GM23338 (cell line): ENCODE measurements at places on chromosomes 16 and 17. TPM values are rescaled to one million over a fixed set of nuclear protein-coding genes. Genes with fewer than 3 reads are reported as not detected.
A peak's percentile ranks its signal among the peaks of the same experiment; 100 is the strongest.

Gene FAM83G
- 44.5 and 46.6 TPM in 2 replicates for total RNA-seq

Gene DNASE1L2
- total RNA-seq, result 0.66 TPM in 1 of 2 replicates, not detected in the other

Gene NPIPB13
- total RNA-seq, result 2.2 and 7.6 TPM in 2 replicates

Gene GRB7
- 23.1 and 28.9 TPM in 2 replicates for total RNA-seq

Gene HASPIN
- total RNA-seq, result 34.0 and 35.1 TPM in 2 replicates

- no peak overlapping the region for H3K27ac ChIP-seq
- DNase-seq, result no peak
- H3K27me3 ChIP-seq, result no peaks in the 10 kb centered on the region
- no peak overlapping the region for H3K4me3 ChIP-seq
Measured at GRCh38 chr16:21226749-21227148, 6.8 kb upstream of the ANKS4B start.

DNA sequence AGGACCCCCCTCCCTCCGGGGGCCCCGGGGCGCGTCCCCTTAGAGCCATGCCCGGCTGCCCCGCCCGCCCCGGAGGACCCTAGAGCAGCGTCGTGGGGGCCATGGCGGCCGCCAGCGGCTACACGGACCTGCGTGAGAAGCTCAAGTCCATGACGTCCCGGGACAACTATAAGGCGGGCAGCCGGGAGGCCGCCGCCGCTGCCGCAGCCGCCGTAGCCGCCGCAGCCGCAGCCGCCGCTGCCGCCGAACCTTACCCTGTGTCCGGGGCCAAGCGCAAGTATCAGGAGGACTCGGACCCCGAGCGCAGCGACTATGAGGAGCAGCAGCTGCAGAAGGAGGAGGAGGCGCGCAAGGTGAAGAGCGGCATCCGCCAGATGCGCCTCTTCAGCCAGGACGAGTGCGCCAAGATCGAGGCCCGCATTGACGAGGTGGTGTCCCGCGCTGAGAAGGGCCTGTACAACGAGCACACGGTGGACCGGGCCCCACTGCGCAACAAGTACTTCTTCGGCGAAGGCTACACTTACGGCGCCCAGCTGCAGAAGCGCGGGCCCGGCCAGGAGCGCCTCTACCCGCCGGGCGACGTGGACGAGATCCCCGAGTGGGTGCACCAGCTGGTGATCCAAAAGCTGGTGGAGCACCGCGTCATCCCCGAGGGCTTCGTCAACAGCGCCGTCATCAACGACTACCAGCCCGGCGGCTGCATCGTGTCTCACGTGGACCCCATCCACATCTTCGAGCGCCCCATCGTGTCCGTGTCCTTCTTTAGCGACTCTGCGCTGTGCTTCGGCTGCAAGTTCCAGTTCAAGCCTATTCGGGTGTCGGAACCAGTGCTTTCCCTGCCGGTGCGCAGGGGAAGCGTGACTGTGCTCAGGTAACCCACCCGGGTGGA lies 759 bp downstream of the ALKBH5 start:
- H3K27me3 ChIP-seq, result no peaks in the 10 kb centered on the region
- no peak overlapping the region for H3K27ac ChIP-seq
- H3K4me1 ChIP-seq, result peaks cover 26% of the 10 kb centered on the region
- DNase-seq, result peak; percentile 70

DNA sequence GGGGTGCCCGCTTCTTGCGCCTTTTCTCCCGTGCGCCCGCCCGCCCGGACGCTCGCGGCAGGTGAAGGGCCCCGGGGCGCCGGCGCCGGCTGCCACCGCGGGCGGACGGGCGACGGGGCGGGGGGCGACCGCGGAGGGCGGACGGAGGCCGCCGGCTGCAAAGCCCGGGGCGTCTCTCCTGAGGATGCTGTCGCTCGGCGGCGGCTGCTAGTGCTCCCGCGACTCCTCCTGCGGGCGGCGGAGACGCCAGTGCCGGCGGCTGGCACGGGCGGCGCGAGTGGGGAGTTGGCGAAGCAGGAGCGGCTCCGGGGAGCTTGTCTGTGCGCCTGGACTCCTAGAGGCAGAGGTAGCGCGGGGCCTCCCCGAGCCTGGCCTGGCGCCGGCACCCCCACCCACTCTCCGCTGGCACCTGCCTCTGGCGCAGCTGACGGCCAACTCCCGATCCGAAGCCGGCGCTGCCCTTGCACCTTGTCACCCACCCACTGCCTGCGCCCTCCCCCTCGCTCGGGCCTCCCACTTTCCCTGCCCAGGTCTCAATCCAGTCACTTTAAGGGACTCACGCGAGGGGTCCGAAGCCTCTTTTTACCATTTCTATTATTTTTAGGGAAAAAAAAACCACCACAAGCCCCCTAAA lies at the start of gene FAM20A:
Gene FAM20A (minus strand): TSS at position 437 of the 634 bp plus-strand sequence. CDS start 701 bp downstream, outside the sequence.
- H3K4me1 ChIP-seq, result peaks cover 38% of the 10 kb centered on the region
- no peak within 1 kb of the TSS for H3K27ac ChIP-seq
- H3K27me3 ChIP-seq, result peaks cover 42% of the 10 kb centered on the region
- H3K36me3 ChIP-seq, result no peaks in the 10 kb centered on the region
- peak within 1 kb of the TSS; percentile 81 for H3K4me3 ChIP-seq

DNA sequence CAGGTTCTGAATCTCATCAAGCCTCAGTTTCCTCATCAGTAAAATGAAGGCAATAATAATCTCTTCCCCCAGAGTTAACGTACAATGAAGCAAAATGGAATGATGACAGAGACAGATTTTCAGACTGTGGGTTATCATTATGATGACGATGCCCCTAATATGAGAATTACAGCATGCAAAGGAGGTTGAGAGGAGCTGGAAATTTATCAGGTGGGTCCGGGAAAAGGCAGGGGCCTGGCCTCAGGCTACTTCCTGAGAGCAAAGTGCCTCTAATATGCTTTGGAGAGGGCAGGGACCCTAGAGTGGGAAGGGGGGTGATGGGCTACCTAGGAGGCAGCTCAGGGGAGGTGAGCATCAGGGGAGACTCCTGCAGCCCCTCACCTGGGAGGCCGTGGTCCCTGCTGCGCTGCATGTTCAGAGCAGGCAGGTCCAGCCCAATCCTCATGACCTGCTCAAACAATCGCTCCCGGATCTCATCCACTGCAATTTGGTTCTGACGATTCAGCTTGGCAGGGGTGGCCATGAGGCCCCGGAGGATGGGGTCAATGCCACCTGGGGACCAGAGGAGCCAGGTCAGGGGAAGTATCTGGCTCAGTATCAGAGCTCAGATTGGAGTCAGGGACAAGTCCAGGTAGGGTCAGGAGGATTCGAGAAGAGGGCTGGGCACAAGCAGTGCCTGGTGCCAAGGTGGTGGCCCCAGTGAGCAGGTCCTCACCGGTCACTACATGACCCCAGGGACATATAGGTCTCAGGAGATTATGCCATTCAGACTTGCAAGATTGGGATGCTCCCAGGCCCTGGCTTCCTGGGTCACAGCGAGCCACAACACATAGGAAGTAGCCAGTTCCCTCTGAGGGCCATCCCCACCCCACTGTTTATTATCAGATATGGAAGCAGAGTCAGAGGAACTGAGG lies 8.1 kb downstream of the MPO start:
- H3K27ac ChIP-seq, result no peak overlapping the region
- DNase-seq, result no peak
- no peaks in the 10 kb centered on the region for H3K36me3 ChIP-seq
- no peaks in the 10 kb centered on the region for H3K4me1 ChIP-seq
- H3K4me3 ChIP-seq, result no peak overlapping the region

DNA sequence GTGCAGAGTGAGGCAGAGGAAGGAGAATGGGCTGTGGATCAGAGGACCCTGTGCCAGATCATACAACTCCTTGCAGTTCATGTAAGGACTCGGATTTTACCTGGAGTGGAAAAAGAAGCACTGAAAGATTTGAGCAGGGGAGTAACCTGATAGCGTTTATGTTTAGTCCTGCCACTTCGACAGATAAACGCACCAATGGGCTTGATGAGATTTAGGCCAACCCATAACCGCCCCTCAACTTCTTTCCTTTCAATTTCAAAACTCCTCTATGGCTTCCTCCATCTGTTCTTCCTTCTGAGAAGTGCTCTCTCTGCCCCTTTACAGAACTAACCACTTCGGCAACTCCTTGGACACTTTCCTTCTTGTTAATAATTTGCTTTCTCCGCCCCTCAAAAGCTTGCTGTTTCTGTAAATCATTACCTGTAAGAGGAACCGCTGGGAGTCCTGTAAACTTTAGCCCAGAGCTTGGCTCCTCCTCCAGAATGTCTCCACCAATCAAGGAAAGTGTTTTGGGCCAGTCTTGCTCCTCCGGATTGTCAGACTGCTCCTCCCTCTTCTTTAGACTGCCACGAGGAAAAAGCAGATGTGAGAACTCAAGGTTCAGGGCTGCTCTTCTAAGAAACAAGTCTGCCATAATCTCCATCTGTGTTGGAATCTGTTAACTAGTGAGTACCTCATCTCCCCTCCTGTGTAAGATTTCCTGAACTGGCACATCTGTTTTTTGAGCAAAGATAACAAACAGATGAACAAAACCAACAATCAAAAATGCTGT lies at the start of gene ACSM3:
Gene ACSM3 (plus strand): TSS at position 554 of the 772 bp plus-strand sequence. CDS start 6,021 bp downstream, outside the sequence.
- no peaks in the 10 kb centered on the region for H3K36me3 ChIP-seq
- peak; percentile 92 for DNase-seq

GRCh38 chr16:49281480-49281842 lies at the start of gene CBLN1:
CBLN1 (minus strand) TSS chr16:49281838; CDS start chr16:49281465, 373 bp downstream.
- no peak within 1 kb of the TSS for H3K27ac ChIP-seq
- H3K4me3 ChIP-seq, result peak within 1 kb of the TSS; percentile 79
- H3K4me1 ChIP-seq, result peaks cover 52% of the 10 kb centered on the region

DNA sequence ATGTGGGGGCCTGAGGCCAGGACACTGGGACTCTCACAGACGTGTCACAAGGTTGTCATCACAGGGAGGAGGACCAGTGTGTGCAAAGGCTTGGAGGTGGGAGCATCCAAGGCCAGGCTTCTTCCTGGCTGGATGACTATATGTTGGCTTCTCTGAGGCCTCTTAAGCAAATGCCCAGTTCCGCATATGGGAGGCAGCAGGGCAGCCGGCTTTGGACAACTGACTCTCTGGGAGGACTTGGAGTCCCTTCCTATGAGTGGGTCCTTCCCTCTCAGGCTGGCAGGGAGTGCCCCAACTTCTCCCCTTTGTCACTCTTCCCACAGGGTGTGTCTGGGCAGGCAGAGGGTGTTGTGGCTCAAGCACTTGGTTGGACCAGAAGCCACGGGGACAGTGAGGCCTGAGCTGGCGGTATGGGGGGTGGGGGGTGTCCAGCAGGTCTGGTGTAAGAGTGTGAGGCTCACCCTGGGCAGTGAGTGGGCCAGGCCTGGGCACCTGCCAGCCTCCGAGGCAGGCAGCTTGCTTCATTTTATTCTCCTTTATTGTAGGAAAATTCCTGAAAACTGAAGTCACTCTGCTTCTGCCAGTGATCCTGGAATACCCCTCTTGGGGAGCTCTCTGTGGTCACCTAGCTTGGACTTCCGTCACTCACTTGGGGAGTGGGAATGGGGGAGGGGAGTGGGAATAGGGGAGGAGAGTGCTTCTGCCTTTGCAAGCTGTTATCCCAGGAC lies 14.9 kb downstream of the ADGRG1 start:
- no peaks in the 10 kb centered on the region for H3K36me3 ChIP-seq
- H3K27ac ChIP-seq, result no peak overlapping the region
- no peak overlapping the region for H3K4me3 ChIP-seq
- no peaks in the 10 kb centered on the region; the same call in 1 of the 2 replicates for H3K4me1 ChIP-seq
- no peak for DNase-seq

DNA sequence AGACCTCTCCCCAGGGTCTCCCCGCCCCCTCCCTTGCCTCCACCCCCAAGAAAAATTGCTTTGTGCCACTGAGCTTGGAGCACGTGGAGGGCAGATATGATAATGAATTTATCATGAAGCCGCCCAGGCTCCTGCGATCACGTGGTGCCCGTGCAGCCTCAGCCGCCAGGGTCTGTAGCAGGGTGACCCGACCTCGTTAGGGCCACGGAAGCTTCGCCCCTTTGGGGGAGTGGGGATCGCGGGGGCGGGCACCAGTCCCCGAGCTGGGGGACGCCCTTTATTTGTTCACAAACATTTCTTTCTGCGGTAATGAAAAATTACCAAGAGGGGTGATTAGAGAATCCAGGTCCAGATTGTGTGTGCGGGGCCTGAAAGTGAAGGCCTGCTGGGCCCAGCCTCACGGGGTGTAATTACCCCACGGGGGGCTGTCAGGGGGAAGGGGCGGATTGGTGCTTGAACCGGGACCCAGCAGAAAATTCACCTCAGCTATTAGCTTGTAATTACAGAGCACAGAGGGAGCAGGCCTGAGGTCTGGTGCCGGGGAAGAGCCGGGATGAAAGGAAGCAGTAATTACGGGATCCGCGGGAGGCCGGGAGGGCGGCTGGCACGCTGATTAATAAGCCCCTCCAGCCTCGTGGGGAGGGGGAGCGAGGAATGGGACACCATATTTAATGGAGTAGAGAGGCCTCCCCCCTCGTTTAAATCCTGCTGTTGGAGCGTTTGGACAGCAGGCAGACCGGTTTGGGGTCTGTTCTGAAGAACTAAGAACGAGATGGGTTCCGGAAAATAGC lies 13.3 kb downstream of the GSE1 start:
- peaks cover 16% of the 10 kb centered on the region; the same call in 1 of the 2 replicates for H3K4me1 ChIP-seq
- DNase-seq, result peak; percentile 75
- H3K36me3 ChIP-seq, result no peaks in the 10 kb centered on the region
- H3K27ac ChIP-seq, result peak overlapping the region; percentile 78
- peak overlapping the region; percentile 47 for H3K4me3 ChIP-seq
- H3K27me3 ChIP-seq, result no peaks in the 10 kb centered on the region

GRCh38 chr17:80813318-80813717 lies 178.3 kb upstream of the CHMP6 start:
- H3K4me3 ChIP-seq, result no peak overlapping the region
- no peaks in the 10 kb centered on the region for H3K4me1 ChIP-seq
- H3K36me3 ChIP-seq, result no peaks in the 10 kb centered on the region

DNA sequence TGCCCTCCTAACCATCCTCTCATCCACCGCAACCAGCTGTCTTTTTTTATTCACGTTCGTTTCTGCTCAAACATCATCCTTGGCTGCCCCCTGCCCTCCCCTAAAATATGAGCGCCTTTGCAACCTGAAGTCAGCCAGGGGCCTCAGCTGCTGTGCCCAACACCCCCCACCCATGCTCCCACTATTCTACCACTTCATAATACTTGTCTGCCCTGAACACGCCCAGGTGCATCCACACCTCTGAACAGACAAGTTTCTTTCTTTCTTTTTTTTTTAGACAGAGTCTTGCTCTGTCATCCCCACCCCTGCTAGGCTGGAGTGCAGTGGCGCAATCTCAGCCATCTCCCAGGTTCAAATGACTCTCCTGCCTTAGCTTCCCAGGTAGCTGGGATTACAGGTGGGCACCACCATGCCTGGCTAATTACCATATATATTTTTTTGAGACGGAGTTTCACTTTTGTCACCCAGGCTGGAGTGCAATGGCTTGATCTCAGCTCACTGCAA lies 26.9 kb downstream of the CEP295NL start:
- H3K4me3 ChIP-seq, result no peak overlapping the region
- H3K27me3 ChIP-seq, result no peaks in the 10 kb centered on the region
- no peak for DNase-seq
- no peak overlapping the region for H3K27ac ChIP-seq
- H3K4me1 ChIP-seq, result no peaks in the 10 kb centered on the region; the same call in 1 of the 2 replicates

- H3K4me3 ChIP-seq, result no peak overlapping the region
- H3K4me1 ChIP-seq, result no peaks in the 10 kb centered on the region
- no peaks in the 10 kb centered on the region for H3K27me3 ChIP-seq
- no peak overlapping the region for H3K27ac ChIP-seq
Measured at GRCh38 chr17:63165400-63165799, 199.4 kb downstream of the TANC2 start.

DNA sequence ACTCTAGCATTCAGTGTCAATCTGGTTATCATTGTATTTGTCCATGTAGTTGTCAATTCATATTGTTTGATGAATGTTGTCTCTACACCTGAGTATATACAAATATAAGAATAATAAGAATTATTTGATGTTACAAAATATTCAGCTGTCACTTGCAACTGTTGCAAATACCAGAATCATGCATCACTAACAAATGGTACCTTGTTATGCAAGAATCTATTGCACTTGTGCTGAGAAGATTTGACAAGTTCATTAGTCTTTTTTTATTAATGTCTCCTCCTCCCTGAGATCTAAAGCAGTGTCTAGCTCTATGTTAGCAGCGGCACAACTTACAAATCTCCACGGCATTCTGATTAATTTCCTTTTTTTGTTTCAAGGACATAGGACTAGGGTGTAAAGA lies 22.2 kb upstream of the AKAP1 start:
- no peak for DNase-seq
- H3K36me3 ChIP-seq, result no peaks in the 10 kb centered on the region
- no peak overlapping the region for H3K4me3 ChIP-seq
- H3K27me3 ChIP-seq, result no peaks in the 10 kb centered on the region
- peaks cover 4% of the 10 kb centered on the region for H3K4me1 ChIP-seq
